Stimulated activated CD4-positive, alpha-beta T cell treated with anti-CD3 and anti-CD28 coated beads, Interleukin-15, amount 100 ng/mL, for 1 hour (primary cell): ENCODE measurements at places on chromosomes 1 and 21.

DNA sequence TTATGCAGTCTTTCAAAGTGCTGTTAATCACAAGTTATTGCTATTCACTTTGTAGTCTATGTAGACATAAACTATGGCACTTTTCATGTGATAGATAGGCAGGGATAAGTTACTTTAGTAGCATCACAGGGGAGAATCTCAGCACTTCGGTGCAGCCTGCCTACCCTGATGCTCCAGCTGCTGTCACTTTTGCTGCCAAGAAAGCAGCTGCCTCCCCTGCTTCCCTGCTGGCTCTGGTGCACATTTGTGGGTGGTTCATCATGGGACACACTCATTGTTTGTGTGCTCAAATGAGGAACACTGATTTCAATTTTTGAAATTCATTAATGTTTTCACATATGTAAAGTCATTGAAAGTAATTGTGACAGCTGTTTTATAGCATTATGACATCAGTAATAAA lies 272.6 kb downstream of the S1PR1 start:
- no peak for DNase-seq

DNA sequence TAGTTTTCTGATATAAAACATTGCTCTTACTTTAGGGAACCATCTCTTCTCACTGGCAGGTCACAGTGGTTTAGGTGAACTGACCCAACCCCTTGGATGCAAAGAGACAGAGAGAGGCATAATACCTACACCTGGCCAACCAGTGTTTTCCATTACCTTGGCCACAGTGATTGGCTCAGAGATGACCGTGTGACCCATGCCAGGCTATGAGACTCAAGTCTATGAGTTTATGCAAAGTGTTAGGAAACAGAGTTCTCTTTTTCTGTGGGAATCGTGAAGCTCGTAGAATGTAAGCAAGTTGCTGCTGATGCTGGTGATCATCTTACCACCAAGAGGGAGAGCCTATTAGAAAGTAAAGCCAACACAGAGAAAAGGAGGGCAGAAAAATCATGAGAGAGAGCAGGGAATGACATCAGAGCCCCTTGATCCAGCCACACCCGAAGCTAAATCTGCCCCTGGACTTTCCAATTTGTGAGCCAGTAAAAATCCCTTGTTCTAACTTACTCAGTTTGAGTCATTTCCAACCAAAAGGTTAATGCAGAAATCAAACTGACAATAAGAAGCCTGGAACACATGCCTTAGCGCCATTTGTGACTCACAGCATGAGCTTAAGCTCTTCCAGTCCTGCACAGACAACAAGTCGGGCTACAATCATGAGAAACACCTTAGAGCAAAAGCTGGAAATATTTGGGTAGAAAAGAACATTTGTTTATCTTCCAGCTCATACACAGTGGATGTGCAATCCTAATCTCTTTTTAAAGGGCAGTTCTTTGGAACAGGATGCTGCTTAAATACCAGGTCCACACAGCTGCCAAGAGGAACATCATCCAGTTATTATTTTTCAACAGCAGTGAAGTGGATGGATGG lies 81.3 kb upstream of the KAZN start:
- no peak for DNase-seq

- no peak for DNase-seq
Observed at GRCh38 chr1:221734187-221734586, 7.7 kb downstream of the DUSP10 start.

- DNase-seq, result no peak
Observed at GRCh38 chr1:96999191-96999590, 277.6 kb downstream of the PTBP2 start.

- DNase-seq, result no peak
Observed at GRCh38 chr1:196546272-196547111, 61.7 kb downstream of the KCNT2 start.

GRCh38 chr1:119808972-119809550 lies 2.2 kb downstream of the REG4 start:
- peak; percentile 16 for DNase-seq

GRCh38 chr1:52424813-52425212 lies 20.4 kb downstream of the PRPF38A start:
- no peak for DNase-seq

DNA sequence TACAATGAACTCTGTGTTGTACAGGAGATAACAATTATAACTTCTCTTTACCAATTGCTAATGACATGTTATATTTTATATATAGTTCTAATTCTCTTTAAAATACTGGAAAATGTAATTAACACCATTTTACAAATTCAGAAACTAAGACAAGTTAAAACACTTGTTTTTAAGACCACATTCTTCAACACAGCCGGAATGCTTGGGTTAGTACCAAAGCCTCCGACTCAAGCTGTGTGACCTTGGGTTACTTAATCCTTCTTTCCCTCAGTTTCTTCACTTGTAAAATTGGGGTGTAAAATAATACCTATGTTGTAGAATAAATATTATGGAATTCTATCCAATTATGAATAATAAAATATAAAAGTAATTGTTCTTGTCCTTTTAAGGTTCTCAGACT lies 378.7 kb downstream of the USH2A start:
- no peak for DNase-seq

DNA sequence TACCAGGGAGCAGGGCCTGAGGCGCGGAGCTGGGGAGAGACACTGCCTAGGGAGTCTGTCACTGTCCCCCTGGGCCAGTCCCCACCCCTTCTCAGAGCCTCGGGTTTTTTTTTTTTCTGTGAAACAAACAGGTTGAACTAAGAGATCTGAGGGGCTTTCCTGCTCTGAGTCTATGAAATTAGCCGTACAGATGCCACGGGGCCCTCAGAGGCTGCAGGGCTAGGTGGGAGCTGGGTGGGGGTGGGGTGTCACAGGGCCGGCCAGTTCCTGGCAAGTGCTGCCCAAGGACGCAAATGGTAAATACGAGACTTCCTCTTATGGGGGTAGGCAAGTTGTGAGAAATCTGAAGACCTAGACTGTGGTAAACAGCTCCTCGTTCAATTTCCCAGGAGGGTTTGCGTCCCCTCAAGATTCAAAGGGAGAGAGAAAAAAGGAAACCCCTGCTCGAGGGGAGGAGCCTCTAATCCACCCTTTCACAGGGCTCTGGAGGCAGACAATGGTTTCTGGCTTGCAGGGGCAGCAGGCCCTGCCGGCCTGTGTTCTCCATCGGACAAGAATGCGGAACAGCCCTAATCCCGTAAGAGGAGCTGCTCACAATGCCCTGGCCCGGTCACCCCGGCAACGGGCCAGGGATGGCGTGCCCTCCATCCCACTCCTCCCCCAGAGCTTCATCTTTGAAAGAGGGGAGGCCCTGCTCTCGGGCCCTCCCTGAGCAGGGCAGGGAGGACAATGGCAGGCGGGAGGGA lies 7.8 kb downstream of the NUAK2 start:
- DNase-seq, result no peak

GRCh38 chr1:211732293-211732980 lies 57.0 kb upstream of the NEK2 start:
- DNase-seq, result no peak

DNA sequence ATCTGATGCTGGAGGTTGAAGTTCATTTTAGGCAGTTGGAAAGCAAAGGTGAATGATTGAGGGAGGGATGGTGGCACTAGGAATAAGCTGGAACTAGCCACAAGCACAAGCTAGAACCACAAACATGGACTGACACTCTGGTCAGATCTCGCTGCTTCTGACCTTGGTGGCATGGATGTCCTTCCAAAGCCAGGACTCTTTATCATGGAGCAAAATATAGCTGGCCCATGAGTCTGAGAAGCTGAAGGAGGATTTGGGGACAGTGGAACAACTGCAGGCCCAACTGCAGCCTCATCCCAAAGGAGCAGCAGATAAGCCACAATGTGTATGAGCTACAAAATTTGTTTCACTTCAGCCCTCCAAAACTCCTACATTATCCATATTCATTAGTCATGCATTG lies 35.5 kb downstream of the SRSF11 start:
- no peak for DNase-seq

DNA sequence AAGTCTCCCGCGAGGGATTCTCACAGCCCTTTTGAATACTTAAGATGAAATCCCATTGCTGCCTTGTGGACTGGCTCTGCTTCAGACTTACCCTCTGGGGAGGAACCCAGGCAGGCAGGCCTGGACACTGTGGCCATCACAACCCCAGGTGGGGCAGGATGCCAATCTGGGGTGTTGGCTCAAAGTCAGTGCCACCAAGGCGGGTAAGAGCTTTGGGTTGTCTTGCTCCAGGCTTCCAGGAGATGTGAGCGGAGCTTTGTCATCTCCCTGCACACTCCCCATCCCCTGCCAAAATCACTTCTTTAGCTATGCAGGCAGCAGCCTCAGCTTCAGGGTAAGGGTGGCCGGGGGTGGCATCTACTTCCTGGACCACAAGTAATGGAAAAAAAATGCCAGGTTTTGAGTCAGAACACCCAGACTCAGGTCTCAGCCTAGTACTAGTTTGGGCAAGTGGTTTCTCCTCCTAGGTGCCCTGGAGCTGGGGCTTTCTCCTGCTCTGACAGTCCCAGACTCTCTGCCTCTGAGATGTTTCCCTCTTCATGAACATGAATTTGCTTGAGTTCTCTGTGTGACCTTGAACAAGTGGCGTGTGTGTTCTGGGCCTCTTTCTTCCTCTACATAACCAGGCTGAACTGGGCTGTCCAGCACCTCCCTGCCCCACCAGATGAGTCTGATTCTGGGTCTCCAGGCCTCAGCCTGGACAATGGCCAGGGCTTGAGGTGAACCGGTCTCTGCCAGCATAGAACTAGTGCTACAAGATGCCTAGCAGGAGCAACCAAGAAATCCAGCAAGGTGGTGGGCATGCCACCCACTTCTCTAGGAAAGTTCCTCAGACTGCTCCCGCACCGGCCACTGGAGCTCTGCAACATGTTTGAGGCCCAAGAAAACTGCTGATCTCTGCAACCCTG lies 65.4 kb downstream of the VWA5B1 start:
- DNase-seq, result no peak

DNA sequence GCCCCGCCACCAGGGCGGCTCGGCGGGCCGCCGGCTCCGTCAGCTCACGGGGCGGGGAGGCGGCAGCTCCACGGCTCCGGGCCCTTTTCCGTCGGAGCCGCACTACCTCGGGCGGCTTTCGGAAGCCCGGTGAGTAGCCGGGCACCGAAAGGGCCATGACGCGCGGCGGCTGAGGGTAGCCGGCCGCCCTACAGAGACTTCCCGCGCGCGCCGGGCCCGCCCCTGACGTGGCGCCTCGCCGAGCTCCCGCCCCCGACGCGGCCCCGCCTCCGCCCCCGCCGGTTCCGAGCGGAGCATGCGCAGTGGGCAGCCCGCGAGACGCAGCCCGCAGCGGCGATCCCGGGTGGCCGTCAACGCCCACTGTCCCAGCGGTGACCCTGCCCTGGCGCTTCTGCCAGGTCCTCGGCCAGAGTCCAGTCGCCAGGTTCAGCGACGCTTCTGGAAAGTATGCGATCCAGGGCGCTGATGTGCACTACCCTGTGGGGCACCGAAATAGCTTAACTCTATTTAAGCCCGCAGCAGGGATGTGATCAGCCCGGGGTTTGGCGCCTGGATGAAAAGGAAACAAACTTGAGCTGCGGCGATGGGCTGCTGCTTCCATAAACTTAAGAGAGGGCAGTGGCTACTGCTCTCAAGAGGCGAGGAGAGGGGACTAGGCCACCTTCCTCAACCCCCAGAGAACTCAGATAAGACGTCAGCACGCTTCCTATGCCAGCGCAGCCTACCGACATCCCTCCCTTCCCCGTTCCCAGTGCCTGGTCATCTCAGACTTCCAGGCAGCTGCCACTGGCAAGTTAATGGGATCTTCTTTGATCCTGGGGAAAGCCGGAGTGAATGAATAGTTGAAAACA lies at the start of gene DONSON:
Gene DONSON, minus strand, starts transcription at position 200 of the 851 bp plus-strand sequence. Its CDS starts 43 bp downstream, at position 157.
- peak; percentile 81 for DNase-seq

DNA sequence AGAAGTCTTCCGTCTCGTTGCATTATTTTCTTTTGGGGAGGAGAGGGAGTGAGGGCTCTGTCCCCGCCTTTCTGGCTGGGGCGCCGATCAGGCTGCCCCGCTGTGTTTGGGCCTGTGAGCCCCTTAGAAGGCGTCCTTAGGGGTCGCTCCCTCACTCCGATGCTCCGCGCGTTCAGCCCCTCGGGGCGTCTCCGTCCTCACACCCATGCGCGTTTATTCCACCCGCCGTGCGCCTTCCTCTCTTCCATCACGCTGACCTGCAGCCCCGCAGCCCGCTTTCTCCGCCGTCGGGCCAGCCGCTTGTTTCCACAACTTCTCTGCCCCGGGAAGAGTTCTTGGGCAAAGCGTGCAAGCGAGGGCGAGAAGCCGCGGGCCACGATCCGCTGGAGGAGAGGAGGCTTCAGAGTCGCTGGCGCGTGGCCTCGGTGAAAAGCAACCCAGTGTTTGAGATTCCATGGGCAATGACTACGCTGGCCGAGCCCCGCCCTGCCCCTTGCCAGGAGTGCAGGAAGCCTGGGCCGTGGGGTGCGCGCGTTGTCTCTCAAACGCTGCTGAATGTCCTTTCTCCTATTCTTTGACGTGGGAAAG lies 27.7 kb downstream of the TRIM11 start:
- DNase-seq, result no peak

- peak; percentile 21 for DNase-seq
Observed at GRCh38 chr1:22018583-22019559, 17.4 kb downstream of the CELA3A start.

DNA sequence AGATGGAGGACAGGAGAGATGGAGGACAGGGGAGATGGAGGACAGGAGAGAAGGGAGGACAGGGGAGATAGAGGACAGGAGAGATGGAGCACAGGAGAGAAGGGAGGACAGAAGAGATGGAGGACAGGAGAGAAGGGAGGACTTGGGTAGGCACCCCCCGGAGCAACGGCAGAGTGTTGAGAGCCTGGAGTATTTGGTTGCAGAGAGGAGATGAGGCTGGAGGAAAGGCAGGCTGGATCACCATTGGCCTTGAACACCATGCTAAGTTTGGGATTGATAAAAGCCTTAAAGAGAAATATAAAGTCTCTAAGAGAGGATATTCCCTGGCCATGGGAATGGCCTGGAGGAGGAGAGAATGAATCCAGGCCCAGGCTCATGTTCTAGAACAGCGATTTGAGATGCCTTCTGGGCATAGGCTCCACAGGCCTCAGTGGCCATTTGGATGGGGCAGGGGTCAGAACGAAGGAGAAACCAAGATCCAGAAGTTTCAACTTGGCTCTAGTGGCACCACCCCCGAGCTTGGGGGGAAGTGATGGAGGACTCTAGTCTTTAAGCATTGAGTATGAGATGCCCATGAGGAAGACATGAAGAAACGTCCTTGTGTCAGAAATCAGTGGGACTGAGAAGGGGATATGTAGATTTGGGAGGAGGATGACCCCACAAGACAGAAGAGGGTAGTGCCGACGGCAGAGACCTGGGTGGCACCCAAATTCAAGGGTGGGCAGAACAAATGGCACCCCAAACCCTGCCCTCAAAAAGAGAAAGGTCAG lies 47.9 kb upstream of the EDN2 start:
- DNase-seq, result no peak

GRCh38 chr1:170836141-170836540 lies 99.2 kb upstream of the MROH9 start:
- no peak for DNase-seq

DNA sequence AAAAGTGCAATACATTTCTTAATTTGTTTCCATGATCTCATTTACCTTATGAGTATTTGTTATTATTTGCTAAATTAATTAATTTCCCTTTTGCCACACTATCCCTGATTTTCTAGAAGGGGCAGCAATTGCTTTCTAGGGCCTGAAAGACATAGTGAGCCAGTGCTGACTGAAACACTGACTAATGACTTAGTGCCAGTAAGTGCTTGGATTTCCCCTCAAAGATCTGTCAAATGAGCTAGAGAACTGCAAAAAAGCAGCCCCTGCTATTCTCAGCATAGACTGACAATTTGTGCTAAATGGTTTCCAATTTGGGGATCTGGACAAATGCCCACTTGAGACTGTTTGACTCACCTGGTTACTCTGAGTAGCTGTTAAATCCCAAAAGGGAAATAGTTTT lies 35.6 kb upstream of the USH2A start:
- no peak for DNase-seq

- DNase-seq, result no peak
Observed at GRCh38 chr1:66617362-66618184, 83.6 kb downstream of the SGIP1 start.

- DNase-seq, result no peak
Observed at GRCh38 chr1:56434740-56435139, 144.6 kb downstream of the PLPP3 start.
